Dermis microvascular lymphatic vessel endothelial cell (primary cell): ENCODE measurements at places on chromosomes 5 and 9. TPM values are rescaled to one million over a fixed set of nuclear protein-coding genes. Genes with fewer than 3 reads are reported as not detected.

Gene FRMD3
- 0.76 and 2.8 TPM in 2 replicates for total RNA-seq

Gene AGPAT2
- total RNA-seq: 38.3 and 47.9 TPM in 2 replicates

Gene FGF1
- total RNA-seq: 0.13 TPM in 2 replicates

Gene TPPP
- total RNA-seq: 0.13 TPM in 2 replicates

Gene IRX4
- not detected in 2 replicates for total RNA-seq

Gene PCDHGB2
- 0.64 and 1.9 TPM in 2 replicates for total RNA-seq

Gene ORM2
- not detected in 2 replicates for total RNA-seq

Gene LTC4S
- 0.39 and 0.63 TPM in 2 replicates for total RNA-seq

Gene TAL2
- total RNA-seq: 0.13 TPM in 1 of 2 replicates, not detected in the other

DNA sequence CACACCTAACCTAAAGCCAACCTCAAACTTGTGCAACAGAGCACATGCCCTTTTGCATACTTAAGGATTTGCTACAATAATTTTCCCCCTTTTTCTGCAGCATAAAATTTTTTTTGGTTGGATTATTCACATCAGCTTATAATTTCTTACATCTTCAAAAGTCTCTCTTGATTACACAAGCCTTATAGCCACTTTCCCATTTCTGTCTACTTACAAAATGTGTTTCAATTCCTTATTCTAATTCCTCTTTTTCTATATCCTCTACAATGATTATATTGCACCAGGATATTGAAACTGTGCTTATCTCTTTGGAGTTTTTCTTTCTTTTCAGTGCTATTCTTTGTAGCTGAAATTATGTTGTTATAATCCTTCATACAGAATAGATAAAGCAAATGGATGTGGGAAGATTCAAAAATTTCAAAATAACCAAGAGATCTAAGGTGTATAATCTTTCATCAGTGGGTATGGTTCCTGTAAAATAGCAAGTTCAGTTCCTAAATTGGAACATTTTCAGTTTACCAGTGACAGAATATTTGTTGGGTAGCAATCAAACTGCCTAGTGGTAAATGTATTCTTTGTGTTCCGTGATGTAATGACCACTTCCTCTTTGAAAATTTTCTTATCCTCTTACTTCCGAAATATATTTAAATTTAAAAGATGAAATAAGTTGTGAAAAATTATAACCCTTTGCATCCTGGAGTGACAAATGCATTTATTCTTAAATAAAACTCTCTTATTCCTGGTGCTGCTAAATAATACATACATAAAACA is 386.8 kb upstream of the CHD1 start:
- DNase-seq: no peak

DNA sequence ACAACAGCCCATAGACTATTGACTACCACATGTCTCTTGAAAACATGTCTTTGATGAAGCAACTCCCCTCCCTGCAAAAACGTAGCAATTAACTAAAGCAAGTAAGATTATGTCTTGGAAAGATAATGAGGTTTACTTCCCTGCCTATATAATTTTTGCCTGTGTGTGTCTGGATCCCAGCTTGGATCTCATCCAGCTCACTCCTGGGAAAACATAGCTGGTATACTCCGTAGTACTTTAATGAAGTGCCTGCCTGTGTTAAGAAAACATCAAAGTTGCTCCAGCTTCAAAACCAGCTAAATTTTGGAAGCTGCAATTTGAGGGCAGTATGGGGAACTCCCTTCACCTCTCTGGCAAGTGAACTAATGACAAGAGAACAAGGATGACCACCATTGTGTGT is 182.6 kb upstream of the C9orf72 start:
- no peak for DNase-seq

DNA sequence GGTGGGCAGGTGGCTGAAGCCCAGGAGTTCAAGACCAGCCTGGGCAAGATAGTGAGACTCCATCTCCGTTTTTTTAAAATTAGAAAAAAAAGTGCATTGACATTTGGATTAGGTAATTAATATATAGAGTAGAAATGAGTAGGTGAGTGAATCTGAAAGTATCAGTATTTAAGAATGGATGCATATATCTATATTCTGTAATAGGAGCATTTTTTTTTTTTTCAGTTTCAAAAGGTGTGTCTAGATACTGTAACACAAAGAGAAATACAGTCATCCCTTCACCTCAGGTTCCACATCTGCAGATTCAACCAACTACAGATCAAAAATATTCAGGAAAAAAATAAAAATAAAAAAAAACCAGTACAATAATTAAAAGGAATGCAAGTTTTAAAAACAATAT is 50.8 kb downstream of the RBM27 start:
- no peak for DNase-seq

DNA sequence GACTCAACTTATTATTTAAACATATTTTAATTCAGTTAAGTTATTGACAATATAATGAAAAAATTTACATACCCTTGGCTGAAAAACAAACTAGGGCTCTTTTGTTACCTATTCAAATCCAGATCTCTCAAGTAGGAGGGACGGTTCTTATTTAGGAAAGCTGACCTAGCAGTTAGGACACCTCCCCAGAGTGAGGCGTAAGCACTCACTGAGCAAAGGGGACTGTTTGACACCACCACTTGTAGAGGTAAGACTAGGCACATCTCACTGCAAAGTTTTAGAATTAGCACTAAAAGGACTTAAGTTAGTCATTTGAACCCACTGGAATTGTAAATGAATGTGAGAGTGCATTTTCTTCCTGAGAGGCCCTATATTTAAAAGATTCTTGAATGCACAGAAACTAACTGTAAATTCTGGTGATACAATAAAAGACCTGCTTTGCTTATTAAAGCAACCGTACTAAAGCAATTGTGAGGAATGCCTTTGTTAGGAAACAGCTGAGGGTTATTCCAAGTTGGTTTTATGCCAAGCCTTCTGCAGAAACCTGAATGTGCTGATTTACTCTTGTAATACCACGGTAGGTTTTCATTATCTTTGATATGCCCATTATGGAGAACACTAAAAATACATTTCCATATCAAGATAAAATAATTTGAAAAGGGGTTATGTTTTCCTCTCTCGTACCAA is 16.2 kb downstream of the HACD4 start:
- DNase-seq: no peak

GRCh38 chr9:86487838-86488233 is 133.6 kb upstream of the TUT7 start:
- no peak for DNase-seq

GRCh38 chr9:131743096-131743495 is 3.2 kb upstream of the RAPGEF1 start:
- no peak for DNase-seq

GRCh38 chr9:87115785-87116184 is 168.5 kb upstream of the GAS1 start:
- no peak for DNase-seq

DNA sequence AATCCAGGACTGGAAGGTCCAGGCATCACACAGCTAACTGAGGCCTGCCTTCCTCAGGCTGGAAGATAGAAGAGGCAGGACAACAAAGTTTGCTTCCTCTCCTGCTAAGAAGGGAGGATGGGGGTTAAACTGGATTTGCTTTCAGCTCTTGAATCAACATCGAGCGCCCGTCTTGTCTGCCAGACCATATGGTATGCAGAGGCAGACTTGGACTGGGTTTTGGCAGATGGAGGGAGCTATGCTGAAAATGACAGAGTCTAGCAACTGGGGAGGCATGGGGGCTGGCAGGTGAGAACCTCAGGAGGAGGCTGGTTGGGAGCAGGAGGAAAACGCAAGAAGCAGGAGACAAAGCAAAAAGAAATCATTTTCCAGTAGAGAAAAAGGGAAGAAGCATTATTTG is 289.5 kb upstream of the IL12B start:
- no peak for DNase-seq

DNA sequence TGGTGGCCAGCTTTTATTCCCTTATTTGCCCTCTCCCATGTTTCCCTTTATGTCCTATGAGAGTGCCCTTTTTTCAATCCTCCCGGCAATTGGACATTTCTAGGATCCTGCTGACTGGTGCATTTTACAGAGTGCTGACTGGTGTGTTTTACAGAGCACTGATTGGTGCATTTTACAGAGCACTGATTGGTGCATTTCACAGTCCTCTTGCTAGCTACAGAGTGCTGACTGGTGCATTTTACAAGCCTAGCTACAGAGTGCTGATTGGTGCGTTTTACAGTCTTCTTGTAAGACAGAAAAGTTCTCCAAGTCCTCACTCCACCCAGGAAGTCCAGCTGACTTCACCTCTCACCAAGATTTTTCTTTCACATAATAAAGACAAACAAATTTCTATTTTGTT is 15.4 kb upstream of the FANCC start:
- DNase-seq: no peak

DNA sequence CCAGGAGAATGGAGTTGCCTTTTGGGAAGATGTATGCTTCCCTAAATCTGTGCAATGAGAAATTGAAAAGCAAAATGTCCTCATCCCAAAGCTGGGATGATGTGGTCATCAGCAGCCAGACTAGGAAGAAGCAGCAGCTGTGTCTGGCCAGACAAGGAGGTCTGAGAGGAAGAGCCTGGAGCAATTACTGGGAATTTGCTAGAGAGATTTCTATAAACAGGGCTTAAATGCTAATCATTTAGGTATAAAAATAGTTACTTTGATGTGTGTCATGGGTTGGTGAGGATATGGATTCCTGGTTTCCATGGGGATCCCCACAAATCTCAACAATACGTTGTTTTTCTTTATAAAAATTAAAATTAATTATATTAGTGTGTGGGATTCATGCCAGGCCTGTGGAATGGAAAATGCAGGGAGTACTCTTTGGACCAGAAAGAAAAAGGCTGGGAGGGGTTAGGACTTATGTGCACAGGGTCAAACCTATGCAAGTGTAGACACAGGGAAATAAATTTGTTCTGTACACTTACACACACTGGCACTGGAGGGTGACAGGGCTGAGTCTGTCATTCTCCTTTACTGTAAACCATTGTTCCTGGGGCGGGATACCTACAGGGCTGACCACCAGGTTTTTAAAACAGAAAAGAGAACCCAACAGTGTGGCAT is 58.7 kb upstream of the TRPC7 start:
- no peak for DNase-seq

GRCh38 chr9:109497226-109498153 is 617 bp downstream of the PTPN3 start:
- no peak for DNase-seq

DNA sequence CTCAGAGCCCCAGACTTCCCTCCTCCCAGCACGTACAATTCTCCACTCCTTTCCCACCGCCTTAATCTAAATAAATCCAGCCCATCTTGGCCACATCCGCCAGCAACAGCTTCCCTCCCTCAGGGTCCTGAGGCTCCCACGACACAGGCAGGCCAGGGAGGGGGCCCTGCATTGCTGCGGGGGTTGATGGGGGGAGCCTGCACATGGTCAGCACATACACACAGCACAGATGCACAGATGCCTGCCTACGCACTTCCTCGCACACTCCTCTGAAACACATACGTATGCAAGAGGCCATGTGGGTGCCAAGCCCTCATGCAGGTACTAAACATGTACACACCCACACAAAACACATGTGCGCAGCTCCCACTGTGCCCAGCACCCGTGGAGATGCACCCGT is 14.8 kb downstream of the PDGFRB start:
- DNase-seq: no peak

- no peak for DNase-seq
Observed at GRCh38 chr5:119049824-119050449, 20.9 kb upstream of the DMXL1 start.

DNA sequence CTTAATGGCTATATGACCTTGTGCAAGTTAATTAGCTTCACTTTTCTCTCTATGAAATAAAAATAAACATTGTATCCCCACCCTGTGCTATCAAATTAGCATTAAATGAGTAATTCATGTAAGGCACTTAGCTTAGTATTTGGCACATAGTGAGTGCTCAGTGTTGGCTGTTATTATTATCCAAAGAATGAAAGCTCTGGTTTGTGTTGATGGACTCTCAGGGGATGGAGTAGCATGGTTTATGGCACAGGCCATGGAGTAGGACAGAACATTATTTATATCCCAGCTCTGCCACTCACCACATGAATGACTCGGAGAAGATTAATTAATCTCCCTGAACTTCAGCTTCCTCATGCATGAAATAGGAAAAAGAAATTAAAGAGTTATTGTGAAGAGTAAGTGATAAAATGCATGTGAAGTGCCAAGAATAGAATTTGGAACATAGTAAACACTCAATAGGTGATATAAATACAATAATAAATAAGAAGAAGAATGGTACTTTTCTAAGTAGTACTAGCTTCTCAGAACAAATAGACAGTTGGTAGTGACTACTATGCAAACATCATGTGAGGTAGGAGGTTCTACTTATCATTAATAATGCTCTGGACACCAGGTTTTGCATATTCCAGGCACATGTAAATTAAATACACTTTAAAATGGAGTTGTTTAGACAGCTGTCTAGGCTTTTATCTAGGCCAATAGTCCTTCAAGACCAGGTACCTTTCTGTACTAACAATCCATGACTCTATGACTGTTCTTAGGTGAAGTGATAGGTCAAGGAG is 146.4 kb downstream of the GRIA1 start:
- no peak for DNase-seq

GRCh38 chr5:54757541-54757940 is 227.9 kb downstream of the ESM1 start:
- DNase-seq: no peak
